Activated CD4-positive, alpha-beta T cell treated with anti-CD3 and anti-CD28 coated beads, Interleukin-2, amount 50 U/mL, for 4 hours (primary cell): ENCODE measurements at places on chromosomes 6 and 20.

- no peak for DNase-seq
These were observed 33.0 kb downstream of the F13A1 start for GRCh38 chr6:6287415-6287814.

DNA sequence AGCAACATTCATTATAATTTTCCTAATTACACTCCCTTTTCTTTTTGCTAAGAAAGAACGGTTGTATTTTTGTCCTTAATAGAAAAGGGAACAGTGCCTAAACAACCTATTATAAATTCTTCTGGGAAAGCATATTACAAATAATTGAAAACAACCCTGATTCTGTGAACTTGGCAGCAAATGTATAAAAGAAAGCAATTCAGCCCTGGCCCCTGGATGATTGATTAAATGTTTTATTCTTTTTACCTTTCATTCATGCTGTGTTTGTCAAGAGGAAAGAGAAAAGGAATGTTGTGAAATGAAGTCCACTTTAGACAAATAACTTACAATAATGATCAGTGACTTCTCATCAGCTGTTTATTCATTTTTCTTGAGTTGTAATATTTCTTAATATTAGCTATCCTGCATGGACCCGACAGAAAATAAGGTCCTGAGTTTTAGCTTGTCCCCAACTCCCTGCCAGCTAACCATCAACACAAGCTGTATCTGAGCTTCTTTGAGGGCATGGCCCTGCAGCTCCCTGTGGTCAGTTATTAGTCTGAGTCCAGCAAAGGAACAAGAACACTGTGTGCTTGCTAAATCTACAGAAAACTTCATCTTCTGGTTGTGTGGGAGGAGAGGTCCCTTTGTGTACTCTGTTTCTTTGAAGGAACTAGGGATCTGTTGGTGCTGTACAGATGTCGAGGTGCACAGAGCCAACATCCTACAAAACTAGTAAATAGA lies 248.2 kb downstream of the LAMA2 start:
- no peak for DNase-seq

DNA sequence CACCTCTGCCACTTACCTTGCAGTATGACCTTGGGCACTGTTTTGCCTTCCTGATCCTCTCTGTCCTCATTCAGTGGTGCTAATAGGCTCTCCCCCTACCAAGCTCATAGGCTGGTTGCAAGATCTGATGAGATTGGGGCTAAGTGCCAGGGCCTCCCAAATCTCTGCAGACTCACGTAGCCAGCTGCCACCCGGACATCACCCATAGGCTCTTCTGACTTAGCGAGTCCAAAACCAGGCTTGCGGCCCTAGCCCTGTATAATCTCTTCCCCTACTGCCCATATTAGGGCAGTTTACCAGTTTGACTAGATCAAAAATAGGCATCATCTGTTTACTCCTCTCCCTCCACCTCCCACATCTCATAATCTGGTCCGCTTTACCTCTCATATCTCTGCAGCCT lies 54.2 kb upstream of the VSTM2L start:
- no peak for DNase-seq

DNA sequence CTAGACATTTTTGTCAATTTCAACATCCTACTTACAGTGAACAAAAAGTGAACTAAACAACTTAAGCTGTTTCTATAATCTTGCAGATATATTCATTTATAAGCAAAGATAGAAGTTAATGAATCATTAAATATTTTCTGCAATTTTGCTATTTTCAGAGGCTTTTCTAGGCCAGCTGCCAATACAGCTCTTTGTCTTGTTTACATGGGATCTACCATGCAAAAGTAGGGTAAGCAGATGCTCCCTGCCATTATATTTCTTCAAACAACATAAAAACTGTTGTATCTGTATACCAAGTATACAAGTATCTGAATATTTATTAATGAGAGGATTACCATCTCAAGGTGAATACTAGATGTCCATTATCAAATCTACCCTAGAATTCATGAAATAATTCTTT lies 15.4 kb downstream of the PNISR start:
- no peak for DNase-seq

DNA sequence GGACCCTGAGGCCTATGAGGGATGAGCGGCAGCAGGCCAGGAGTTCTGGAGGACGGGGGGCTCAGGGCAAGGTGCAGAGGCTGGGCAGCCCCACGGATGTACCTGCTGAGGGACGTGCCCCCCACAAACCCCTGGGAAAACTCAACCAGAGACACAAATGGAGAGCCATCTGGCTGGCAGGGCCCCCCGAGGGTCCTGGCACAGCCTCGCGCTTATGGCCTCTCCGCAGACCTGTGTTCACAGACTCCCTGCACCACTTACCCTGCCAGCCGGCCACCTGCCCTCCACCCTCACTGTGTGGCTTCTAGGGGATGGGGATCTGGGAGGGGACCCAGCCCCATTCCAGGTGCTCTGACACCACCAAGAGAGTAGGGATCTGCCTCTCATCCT lies 3.4 kb upstream of the ZBTB46 start:
- no peak for DNase-seq

DNA sequence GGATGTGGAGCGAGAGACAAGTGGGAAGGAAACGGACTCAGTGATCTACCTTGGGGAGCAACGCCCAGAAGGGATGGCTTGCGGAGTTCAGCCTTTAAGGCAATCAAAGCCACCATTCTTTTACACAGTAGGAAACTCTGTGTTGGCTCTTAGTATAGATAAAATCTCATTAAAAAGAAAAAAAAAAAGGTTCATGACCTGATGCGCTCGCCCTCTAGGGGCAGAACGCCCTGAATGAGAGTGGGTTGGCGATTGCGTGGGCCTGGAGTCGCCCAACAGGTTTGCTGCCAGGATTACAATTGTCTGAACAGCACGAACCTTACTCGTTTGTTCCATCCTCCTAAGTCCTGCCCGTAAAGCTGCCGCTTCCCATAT lies 1.2 kb downstream of the TPD52L1 start:
- peak; percentile 12 for DNase-seq

DNA sequence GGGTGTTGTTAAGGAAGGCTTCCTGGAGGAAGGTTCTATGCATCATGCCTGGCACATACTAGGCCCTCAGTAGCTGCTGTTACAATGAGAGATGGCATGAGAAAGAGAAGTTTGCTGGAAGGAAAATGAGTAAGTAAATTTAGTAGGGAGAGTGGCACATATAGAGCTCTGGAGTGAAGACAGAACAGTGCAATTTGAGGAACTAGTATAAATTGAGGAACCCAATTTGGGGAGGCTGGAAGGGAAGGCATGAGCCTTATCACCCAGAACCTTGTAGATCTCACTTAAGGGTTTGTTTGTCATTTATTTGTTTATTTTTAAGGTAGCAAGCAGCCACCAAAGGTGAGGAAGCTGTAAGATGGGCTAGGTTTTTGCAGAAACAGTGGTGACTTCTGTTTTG lies 87.1 kb upstream of the SCGN start:
- DNase-seq = no peak

- DNase-seq = no peak
These were observed 7.9 kb downstream of the IGF2R start for GRCh38 chr6:159976686-159977254.

DNA sequence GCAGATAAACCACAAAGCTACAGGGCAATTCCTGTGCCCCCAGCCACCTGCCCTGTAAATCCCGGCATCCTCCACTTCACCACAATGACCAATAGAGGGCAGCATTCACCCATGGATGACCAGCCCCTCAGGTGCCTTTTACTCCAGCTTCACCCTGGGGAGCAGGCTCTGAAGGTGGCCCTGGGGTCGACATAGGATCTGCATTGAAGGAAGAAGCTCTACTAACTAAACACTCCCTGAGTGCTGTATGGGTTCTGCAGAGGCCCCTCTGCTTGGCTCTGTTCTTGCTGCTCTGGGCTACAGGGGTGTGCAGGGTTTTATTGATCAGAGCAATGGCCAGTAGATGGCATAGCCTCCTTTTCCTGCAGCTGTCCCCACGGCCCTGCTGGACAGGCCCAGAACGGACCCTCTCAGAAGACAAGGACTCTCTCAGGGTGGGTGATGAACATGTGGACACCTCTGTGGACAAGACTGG lies 20.3 kb downstream of the CST4 start:
- DNase-seq = peak; percentile 8

DNA sequence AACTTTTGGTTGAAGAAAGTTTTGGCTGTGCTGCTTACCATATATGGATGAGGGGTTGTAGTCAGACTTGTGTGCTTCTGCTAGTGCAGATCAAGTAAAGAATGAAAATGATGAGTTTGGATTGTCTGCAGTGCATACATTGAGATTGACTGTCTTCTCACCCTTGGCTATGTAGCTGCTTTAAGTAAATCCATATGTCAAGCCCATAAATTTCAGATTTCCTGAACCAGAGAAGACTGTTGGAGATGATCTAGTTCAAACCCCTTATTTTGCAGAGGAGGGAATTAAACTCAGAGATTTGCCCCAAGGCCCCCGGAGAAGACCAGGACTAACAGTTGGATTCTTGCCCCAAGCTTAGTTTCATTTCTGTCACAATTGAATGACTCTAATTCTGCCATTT lies 67.2 kb downstream of the PKIB start:
- no peak for DNase-seq

DNA sequence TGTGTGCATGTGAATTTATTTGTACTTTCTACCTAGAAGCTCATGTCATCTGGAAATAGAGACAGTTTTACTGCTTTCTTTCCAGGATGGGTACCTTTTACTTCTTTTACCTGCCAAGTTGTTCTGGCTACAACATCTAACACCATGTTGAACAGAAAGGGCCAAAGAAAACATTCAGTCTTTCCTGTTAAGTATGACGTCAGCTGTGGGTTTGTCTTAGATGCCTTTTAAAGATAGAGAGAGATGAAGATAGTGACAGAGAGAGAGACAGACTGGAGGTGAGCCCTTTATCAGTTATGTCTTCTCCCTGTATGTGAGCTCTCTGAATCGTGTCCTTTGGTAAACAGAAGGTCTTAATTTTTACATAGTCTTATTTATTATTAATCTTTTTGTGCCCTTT lies 3.4 kb upstream of the DACT2 start:
- no peak for DNase-seq

GRCh38 chr6:14584450-14584849 lies 466.9 kb downstream of the CD83 start:
- DNase-seq = no peak

GRCh38 chr6:38016824-38017223 lies 197.3 kb downstream of the ZFAND3 start:
- DNase-seq = no peak

DNA sequence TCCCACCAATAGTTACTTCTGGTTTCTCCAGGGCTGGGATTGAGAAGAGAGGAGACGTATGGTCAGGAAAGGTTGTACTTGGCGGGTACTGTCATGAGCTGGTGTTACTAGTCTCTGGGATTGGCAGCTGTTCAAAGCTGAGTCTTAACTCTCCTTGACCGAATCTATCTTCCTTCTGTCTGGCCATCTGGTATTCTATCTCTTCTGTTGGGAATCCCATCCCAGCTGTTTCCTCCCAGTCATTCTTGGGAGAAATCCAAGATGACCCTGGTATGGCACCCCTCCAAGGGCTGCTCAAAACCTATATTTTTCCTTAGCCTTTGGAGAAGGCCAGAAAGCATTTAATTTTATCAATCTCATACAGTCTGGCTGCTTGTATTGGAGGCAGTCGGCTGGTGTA lies 287.0 kb upstream of the CHD6 start:
- DNase-seq = no peak

GRCh38 chr20:845226-845868 lies 11.8 kb downstream of the FAM110A start:
- no peak for DNase-seq

DNA sequence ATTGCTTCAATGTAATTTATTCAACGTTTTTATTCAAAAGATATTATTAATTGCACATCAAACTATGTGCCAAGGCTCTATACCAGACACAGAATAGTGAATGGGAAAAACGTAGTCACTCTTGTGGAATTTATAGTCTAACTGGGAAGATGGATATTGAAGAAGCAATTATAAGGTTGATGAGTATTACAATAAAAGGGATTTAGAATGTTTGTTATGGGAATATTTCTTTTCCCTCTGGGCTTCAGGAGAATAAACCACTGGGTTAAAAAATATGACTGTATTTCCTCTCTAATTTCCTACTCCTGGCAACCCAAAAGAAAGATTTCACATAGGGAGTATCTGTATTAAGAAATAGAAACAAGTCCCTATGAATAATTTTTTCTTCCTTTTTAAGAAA lies 25.1 kb upstream of the UTRN start:
- no peak for DNase-seq

GRCh38 chr20:47740862-47741184 lies 44.5 kb downstream of the SULF2 start:
- no peak for DNase-seq

DNA sequence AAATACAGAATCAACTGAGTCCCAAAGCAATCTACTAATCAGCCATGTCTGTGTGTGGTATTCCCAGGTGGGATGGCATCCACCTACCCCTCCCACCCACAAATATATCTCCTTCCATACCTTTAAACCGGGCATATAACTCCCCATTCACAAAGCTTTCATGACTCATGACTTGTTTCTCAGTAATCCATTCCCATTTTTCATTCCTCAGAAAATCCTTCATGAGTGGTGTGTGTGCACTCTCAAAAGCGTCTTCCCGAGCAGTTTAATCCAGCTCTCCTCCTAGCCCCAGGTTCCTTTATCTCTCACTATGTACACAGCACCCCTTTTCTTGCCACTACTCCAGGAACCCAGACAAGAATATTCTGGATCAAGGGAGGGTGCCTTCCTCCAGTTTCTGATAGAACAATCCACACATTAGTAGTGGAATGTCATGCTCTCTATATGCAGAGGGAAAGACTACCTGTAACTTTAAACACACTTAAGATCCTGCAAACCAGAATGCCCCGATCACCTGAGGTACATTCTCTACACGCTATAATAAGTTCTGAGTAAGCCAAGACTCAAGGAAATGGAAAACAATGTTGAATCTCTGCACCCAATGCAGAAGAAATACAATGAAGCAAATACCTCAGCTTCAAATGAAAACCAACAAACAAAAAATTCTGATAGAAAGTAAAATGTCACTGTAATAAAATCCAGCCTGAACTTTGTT lies 55.7 kb upstream of the IPCEF1 start:
- DNase-seq = no peak

DNA sequence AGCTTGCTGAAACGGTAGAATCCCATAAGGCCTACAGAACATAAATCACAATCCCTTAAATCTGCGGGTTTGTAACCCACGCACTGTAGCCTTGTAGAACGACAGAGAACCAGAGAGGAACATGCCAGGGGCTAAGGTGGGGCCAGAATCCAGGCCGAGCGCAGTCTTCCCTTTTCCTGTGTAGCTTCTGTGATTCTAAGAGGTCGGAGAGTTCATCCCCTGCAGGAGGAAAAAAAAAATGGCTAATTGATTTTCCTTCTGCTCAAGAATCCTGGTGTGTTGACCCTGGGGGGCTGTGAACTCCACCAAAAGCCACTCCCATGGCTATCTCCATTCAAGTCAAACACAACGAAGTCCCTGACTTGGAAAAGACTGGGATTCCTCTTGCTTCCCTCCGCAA lies 96.3 kb downstream of the SPTLC3 start:
- no peak for DNase-seq

DNA sequence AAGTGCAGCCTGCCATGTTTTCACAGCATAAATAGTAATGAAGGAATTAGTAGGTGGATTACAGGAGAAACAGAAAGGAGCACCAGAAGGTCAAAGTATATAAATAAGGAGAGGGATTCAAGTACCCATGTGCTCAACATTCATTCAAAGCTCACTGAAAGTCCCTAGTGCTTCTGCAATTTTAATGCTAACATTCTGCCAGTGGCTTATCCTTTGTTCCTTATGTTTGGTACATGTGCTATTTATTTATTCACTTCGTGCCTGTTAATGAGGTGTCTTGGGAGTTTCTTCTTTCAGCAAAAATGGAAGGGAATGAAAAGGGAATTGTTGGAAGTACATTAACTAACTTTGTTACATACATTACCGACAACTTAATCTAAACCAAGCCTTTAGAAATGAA lies 105.7 kb downstream of the CRYBG1 start:
- DNase-seq = no peak
